NCI-H2029 treated with DMSO at 0.1 percent for 48 hours (cell line): ENCODE measurements at places on chromosomes 13 and 19.

DNA sequence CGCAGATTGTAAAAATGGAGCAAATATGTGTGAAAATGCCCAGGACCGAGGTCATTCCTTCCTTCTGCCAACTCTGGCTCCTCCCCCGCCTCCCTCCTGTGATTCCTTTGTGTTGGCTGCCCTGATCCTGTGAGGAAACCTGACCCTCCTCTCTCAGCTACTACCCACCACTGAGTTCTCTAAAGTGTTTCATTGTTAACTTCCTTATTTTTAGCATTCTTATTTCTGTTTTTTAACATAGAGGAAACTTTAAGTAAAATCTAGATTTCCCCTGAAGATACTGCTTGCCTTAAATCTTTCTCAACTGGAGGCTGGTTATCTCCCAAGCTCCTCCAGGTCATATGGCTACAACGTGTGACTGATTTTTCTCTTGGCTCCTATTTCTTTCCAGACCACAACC lies 21.7 kb upstream of the FBXL3 start:
- no peak for DNase-seq

- DNase-seq: no peak
Measured at GRCh38 chr13:49985129-49985528, 11.7 kb upstream of the TRIM13 start.

GRCh38 chr19:42185277-42185676 lies 32.2 kb downstream of the DEDD2 start:
- DNase-seq: no peak

DNA sequence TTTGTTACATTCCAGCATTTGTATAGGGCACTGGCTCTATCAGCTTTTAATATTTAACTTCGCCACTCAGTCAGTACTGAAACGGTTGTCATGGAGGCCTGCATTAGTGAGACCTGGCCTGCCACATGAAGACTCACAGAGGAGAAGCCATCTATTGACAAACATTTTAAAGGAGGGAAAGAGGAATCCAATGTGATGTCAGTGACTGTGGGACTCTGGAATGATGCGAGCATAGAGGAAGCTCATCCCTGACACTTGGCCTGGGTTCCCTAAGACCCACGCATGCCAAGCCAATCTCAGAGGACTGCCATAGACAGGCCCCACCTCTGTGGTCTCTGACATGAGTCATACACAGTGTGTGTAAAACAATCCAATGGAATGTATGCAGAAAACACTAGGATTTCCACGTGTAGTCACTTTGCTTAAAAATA lies 7.9 kb upstream of the DPY19L3 start:
- DNase-seq: no peak

GRCh38 chr13:74250738-74251190 lies 116.6 kb upstream of the KLF12 start:
- no peak for DNase-seq
